Activated CD8-positive, alpha-beta memory T cell treated with anti-CD3 and anti-CD28 coated beads, Interleukin-2, amount 10 ng/mL, durations not matched to agents 7 days and 5 days (primary cell): ENCODE measurements at places on chromosomes 1 and 21. TPM values are rescaled to one million over a fixed set of nuclear protein-coding genes. Genes with fewer than 3 reads are reported as not detected.

- H3K4me3 ChIP-seq: no peak overlapping the region
- H3K27ac ChIP-seq: no peak overlapping the region
- peaks cover 18% of the 10 kb centered on the region for H3K27me3 ChIP-seq
- peak; percentile 79 for DNase-seq
- H3K36me3 ChIP-seq: peaks cover 4% of the 10 kb centered on the region
- H3K4me1 ChIP-seq: no peaks in the 10 kb centered on the region
Observed at GRCh38 chr1:209860293-209860881, 32.6 kb downstream of the UTP25 start.

- H3K36me3 ChIP-seq: no peaks in the 10 kb centered on the region
- H3K27me3 ChIP-seq: peaks cover 18% of the 10 kb centered on the region
- no peak overlapping the region for H3K4me3 ChIP-seq
- H3K27ac ChIP-seq: no peak overlapping the region
- DNase-seq: no peak
- H3K4me1 ChIP-seq: no peaks in the 10 kb centered on the region
Observed at GRCh38 chr1:16091296-16091695, 17.8 kb upstream of the FAM131C start.

DNA sequence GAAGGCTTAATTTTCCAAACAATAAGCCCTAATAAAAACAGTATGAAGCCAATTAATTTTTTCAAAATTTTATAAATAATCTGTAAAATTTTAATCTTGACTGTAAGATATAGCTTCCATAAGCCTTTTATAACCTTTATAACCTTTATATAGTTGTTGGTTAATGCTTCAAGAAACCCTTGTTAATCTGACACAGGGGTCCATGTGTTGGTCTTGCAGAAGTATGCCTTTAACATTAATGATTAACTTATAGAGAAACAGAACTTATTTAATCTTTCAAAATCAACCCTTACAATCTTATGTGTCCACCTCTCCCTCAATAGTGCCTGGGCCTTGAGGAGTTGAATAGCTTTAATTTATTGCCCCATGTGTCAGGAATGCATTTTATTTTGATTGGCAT, 23.2 kb upstream of the HAO2 start:
- H3K27ac ChIP-seq: no peak overlapping the region
- DNase-seq: no peak
- H3K4me1 ChIP-seq: peaks cover 11% of the 10 kb centered on the region

The WDR64 gene
- 0.12 TPM for total RNA-seq

DNA sequence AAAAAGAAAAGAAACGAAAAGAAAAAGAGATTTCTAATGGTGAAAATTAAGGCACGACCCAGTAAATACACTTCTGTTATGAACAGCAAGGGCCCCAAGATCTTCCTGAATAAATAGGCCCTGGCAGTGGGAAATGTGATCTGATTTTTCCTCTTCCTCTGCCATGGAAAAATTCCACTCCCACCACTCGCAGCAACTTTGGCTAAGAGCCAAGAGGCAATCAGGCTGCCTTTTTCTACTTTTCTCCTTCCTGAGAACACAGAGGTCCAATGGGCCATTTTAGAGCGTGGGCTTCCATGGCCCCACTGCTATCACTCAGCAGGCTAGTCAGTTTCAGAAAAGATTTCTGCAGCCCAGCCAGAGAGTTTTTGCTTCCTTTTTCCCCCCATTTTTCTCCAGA, 33.7 kb upstream of the AK4 start:
- H3K4me3 ChIP-seq: no peak overlapping the region
- H3K27ac ChIP-seq: no peak overlapping the region
- DNase-seq: no peak
- H3K27me3 ChIP-seq: peaks cover 9% of the 10 kb centered on the region
